Stimulated activated CD8-positive, alpha-beta memory T cell treated with anti-CD3 and anti-CD28 coated beads, Interleukin-7, amount 100 ng/mL, for 1 hour (primary cell): ENCODE measurements at places on chromosomes 4 and X.
A peak's percentile ranks its signal among the peaks of the same experiment; 100 is the strongest.

GRCh38 chr4:105944540-105944939, 49.3 kb downstream of the NPNT start:
- DNase-seq = no peak

- DNase-seq = no peak
Observed at GRCh38 chr4:138407329-138407728, 165.2 kb upstream of the SLC7A11 start.

- no peak for DNase-seq
Observed at GRCh38 chr4:139849219-139849618, 183.6 kb downstream of the MGST2 start.

DNA sequence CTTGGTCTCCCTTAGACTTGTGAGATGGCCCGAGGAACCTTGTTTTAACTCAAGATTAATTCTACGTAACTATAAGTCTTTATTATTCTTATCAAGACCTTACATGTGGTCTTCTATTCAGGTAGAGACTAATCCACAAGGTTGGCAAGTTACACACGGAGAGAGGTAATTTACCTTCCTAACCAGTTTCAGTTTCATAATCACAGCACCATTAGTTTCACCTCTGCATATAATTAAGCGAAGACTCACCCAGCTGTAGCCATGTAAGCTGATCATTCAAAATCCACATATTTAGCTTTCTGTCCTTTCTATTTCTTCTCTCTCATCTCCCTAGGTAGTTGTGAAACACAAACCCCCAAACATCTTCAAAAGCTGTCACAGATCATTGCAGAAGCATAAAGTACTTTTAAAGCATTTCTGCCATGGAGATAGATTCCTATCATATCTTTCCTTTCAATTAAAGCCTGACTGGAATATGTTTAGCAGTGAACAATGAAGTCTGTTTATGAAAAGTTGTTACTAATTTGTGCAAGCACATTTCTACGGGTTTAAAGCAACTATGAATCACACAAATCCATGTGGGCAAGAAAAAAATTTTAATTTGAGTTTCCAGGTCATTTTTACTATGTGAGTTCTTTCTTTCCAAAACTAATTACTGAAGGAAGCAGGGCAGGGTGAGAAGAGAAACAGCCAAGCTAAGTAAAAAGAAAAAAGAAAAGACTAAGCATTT, 78.5 kb downstream of the BTC start:
- DNase-seq = no peak

GRCh38 chrX:13666836-13667235, 13.9 kb downstream of the TCEANC start:
- DNase-seq = no peak

DNA sequence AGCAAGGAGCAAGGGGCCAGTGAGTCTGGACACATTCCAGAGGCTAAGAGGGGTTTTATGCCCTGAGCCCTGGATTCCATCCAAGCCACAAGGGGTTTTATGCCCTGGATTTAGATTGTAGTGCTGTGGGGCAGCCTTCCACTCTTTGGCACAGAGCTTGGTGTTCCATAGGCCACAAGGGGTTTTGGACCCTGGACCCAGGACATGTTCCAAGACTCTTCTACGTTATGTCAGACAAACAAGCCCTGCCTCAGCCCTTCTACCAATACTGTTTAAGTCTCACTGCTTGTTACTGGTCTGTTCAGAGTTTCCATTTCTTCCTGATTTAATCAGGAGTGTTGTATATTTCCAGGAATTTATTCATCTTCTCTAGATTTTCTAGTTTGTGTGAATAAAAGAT, 12.8 kb upstream of the SCARB2 start:
- DNase-seq = no peak

DNA sequence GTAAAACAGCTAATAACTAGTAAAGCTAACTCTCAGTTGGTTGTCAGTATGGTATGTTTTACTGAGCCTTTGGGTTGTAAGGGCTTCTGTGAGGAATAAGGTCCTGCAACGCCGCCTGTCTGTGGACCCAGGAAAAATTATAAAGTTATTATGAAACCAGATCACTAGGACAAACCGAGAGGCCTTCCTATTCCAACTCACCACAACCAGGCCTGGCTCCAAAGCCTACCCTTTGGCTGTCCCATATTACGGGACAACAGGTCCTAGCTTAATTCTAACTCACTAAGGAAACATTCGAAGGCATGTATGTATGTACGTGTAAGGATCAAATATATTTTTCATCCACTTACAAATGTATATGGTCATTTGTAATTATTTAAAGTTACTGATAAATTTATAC, 1.4 kb downstream of the ANKRD17 start:
- peak; percentile 29 for DNase-seq

DNA sequence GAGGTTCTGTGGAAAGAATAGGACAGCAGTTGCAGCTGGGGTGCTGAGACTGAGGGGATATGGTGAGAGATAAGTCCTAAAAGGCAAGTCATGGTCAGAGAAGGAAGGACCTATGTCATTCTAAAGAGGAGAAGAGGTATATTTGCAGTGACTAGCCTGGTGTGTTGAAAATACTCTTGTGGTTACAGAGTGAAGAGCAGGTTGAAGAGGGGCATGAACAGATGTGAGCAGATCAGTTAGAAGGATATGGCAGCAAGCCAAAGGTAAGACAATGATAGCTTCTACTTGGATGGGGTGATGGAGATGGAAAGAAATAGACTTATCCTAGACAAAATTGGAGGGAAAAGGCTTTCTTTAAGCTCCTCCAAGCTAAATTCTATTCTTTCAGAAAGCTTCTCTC, 469.8 kb upstream of the CPEB2 start:
- DNase-seq = no peak

GRCh38 chr4:94488670-94489069, 36.9 kb downstream of the PDLIM5 start:
- no peak for DNase-seq

DNA sequence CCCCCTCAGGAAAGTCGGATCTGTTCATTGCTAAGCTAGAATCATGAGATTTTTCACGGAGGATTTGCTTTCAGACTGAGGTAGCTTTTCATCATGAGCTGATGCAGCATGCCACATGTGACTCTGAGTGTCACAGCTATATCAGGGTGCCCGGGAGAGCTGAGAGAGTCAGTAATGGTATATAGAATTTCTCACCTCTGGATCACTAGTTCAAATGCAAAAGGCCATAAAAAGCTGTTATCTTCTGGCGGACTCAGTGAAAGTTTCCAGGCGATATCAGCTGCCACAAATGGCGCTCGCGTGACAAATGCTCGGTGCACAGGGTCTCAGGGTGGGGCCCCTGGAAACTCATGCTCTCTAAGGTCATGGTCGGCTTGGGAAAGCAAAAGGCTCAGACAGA, 150.1 kb downstream of the DHX15 start:
- no peak for DNase-seq

- no peak for DNase-seq
Observed at GRCh38 chrX:373641-374471, 12.9 kb downstream of the PPP2R3B start.

DNA sequence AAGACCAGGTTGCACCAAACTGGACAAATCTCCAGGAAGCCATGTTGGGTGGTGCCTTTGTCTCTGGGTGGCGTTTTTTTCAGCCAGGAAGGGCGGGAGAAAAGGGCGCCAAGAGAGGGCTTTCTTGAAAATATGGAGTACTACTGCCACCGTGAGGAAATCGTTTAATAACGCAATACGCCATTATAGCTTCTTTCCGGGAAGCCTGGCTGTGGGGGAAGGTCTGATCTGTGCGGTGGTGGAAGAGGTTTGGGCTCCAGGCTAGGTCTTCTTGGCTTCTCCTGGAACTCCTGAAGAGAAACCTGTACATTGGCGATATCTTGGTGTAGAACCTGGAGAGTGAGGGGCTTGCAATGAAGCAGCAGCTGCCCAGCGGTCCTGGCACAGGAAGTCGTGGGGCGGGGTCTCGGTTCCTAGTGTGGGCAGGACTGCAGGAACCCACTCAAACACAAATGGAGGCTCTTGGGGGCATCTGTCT, 202.7 kb downstream of the OR13H1 start:
- DNase-seq = peak; percentile 55

- no peak for DNase-seq
Observed at GRCh38 chr4:1239141-1239949, 9.6 kb downstream of the CTBP1 start.

GRCh38 chr4:165383591-165384073, 4.8 kb downstream of the CPE start:
- DNase-seq = no peak

- peak; percentile 5 for DNase-seq
Observed at GRCh38 chrX:129540068-129540653, at the start of gene OCRL. Gene OCRL, plus strand, starts transcription at chrX:129540259. Its CDS starts 181 bp downstream, at chrX:129540440.

- no peak for DNase-seq
Observed at GRCh38 chrX:50125480-50125879, 75.3 kb downstream of the AKAP4 start.

DNA sequence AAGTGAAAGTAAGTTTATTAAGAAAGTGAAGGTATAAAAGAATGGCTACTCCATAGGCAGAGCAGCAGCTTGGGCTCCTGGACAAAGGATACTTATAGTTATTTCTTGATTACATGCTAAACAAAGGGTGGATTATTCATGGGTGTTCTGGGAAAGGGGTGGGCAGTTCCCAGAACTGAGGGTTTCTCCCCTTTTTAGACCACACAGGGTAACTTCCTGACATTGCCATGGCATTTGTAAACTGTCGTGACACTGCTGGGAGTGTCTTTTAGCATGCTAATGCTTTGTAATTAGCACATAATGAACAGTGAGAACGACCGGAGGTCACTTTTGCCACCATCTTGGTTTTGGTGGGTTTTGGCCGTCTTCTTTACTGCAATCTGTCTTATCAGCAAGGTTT, 557.6 kb downstream of the SPRY1 start:
- no peak for DNase-seq

- DNase-seq = no peak
Observed at GRCh38 chr4:82050796-82051195, 323.0 kb downstream of the HNRNPD start.

DNA sequence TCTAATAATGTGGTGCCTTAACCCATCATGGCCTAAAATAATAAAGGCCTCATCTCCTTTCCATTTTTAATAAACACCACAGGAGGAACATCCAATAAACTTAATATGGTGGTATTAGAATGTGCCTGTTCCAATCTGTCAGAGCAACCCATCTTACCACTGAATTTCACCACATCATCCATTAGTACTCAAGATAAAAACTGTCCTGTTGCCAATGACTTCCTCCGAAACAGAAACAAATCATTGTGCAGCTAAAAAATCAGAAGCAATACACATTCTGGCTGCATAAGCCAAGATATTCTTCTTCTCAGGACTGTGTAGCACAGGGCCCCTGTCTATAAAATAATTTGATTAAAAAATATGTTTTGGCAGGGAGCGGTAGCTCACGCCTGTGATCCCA, 18.5 kb downstream of the TLR10 start:
- DNase-seq = no peak

DNA sequence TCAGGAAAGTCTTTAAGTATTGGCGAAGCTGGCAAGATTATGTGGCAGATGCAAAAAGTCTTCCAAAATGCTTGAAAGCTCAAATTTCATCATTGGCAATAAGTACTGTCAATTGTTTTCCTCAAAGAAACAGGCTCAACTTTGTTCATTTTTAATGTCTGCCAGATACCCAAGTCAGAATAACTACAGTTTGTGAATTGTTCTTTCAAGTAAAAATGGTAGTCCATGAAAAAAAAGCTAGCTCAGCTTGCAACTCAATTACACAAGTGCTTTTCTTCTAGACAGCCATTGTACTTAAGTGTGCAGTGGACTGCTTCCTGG, 70.5 kb downstream of the AFF1 start:
- no peak for DNase-seq

GRCh38 chr4:138035781-138036258, 206.3 kb downstream of the SLC7A11 start:
- no peak for DNase-seq

DNA sequence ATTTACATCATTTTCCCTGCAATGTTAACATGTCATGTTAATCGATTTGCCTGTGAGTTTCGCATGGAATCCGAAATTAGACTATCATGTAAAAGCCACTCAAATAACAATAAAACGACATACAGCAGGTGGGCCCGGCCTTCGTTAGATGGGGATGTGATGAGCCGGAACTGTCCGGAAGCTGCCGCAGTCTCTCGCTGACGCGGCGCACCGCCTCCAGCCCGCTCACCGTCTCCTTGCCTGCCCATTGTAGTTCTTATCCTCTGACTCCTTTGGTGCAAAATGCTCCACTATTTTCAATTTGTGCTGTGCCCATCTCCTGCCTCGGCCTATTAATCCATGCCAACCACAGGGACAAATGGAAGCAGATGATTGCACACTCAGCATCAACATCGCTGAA, 877.5 kb upstream of the TENM3 start:
- DNase-seq = no peak

- no peak for DNase-seq
Observed at GRCh38 chrX:71170660-71171059, 26.0 kb downstream of the NLGN3 start.

DNA sequence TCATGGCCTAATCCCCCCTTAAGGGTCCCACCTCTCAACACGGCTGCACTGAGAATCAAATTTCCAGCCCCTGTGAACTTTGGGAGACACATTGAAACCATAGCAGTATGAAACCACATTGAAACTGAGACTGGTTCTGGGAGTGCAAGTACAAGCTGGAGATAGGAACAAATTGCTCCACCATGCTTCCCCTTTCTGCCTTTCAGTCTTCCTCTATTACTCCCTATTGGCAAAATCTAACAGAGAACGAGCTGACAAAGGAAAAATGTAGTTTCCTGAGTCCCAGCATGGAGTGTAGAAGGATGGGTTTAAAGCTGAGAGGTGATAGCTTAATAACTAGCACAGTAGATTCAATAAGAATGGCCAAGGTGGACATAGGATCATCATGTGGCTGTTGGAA, 161.7 kb upstream of the RPL34 start:
- no peak for DNase-seq
